Activated T-cell treated with anti-CD3 and anti-CD28 coated beads for 24 hours (primary cell): ENCODE measurements at places on chromosomes 7 and 10.
A peak's percentile ranks its signal among the peaks of the same experiment; 100 is the strongest.

- no peak for DNase-seq
Measured at GRCh38 chr10:109427411-109427810, 495.9 kb downstream of the XPNPEP1 start.

DNA sequence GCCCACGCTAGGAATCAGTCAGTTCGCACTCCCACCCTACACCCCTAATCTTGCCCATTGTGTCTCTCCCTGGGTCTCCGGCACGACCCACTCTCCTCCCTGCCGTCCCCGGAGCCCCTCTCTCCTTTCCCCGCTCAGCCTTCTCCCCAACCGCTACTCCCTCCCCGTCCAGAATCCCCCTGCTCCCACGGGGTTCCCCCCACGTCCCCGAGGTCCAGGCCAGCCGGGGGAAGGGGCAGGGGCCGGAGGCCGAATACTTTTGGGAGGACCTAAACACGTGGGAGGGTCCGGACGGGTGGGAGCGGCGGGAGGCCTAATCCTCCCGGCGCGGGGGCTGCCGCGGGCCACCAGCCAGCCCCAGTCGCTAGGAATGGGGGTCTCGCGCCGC is 560 bp downstream of the RARRES2 start:
- no peak for DNase-seq

DNA sequence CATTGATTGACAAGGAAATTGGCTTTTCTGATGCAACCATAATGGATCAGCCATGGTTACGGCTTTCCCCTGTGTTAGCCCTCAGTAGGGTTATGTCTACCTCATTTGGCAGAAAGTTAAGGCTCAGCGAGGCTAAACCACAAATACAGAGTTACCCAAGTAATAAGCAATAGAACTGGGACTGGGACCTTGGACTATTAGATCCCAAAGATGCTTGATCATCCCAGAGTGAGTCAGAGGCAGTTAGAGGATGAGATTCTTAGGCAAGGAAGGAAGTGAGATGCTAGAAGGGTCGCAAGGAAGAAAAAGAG is 401.4 kb downstream of the TNS3 start:
- no peak for DNase-seq

DNA sequence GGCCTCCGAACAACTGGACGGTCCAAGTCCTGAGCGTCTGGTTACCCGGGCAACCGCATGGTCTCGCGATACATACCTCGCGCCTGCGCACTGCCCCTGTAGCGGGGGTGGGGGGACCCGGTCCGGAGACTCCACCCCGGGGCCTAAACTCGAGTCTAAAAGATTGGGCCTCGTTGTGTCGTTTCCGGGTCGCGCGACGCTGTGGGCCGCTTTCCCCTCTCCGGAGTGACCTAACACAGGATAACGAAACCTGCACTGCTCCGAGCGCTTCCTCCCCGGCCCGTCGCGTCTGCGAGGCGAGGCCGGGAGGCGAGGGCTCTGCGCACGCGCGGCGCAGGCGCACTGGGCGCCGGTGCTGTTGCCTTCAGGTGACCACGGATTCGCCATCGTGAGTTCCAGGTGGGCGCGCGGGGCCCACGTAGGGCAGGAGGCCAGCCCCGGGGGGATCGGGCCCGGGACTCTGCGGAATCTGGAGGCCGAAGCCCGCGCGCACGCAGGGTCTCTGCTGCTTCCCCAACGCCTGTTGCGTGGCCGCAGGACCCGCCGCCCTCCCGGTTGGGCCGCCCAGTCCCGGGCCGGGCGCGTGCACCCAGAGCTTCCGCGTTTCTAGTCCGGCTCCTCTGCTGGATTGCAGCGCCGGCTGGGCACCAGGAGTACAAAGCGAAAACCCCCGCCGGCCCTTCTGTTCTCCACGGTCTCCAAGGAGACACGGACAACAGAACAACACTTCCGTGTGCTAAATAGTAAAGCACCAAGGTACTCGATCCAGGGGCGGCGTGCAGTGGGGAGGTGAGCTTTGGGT is at the start of gene RPP38:
RPP38 (plus strand) TSS at position 345 of the 802 bp plus-strand sequence. CDS start 5,960 bp downstream, outside the sequence.
- peak; percentile 95 for DNase-seq

DNA sequence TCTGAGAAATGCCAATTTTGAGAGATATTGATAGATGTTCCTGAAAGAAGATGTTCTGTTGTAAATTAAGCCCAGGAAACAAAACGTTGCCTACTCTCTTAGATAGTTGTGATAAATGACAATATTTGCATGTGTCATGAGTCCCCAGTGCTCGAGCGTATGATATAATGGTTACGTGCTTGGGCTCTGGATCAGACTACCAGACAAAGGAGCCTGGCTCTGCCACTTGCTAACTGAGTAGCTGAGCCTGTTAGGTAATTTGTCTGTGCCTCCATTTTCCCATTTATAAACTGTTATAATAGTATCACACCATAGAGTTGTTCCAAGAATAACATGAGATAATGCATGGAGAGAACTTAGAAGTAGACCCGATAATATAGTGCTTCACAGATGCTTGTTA is 1.8 kb downstream of the A1CF start:
- DNase-seq: no peak

- DNase-seq: no peak
Measured at GRCh38 chr10:132889556-132889955, 52.8 kb downstream of the CFAP46 start.

DNA sequence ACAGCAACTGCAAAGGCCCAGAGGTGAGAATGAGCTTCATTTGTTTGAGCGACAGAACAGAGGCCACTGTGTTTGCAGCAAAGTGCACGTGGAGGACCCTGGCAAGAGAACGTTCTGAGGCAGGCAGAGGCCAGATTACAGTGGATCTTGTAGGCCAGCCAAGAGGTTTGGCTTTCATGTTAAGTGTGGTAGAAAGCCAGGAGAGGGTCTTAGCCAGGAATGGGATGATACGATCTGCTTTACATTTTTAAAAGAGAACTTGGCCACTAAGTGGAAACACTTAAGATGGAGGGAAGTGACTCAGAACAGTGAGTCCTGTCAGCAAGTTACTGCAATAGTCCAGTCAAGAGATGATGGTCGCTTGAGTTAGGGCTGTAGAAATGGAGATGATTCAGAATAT is 4.6 kb downstream of the CCDC136 start:
- no peak for DNase-seq

DNA sequence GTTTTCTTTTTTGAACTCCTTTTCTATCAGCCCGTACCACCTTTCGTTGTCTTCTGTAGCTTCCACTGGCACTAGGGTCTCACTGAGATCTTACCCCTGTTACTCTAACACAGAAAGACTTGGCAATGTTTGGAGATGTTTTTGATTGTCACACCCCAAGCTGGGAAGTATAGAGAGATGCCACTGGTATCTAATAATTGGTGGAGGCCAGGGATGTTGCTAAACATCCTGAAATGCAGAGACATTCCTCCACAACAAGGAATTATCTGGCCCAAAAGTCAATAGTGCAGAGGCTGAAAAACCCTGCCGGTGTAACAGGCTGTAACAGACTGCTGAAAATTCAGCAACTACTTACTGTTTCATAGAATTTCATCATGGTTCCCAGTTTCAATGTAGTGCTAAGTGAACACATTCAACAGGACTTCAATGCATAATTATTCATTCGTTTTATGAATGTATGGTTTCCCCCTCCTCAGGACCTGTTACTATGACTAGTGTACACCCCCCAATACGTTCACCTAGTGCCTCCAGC is 115.9 kb downstream of the TRIM24 start:
- DNase-seq: no peak
